SIG-M5 (cell line): ENCODE measurements at places on chromosomes 7 and 10.

DNA sequence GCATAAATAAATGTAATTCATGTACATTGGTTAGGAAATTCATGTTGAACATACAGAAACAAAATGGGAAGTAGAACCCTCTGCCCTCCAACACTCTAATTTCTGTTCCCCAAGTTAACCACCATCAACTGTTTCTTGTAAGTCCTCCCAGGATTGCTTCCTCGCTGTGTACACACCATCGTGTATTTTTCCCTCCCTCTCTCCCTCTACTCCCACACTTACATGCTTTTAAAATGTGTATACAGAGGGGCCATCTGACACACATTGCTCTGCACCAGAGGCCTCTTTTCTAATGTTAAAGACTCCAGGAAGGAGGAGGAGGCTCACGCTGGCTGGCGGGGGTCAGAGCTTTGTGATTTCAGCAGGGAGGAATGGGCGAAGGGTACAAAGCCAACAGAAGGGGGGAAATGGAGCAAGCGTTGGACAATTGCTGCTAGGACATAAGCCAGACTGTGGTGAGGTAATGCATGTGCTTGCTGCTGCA, 1.9 kb upstream of the EPHA1 start:
- DNase-seq = peak; percentile 90

DNA sequence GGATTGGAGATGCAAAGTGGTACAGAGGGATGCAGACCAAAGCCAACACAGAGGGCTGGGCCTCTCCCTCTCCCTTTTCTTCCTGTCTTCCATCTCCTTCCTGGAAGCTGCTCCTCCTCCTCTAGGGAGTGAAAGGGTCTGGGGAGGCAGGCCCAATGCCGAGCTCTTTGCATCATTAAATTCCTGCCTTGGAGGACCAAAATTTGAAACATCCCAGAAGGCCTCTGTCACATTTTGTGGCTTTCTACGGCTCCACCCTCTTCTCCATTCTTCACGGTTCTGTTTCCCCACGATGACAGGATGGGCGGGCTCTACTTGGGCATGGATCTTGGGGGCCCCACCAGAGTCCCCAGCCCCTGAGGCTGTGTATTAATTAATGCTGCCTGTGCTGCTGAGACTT, 76.4 kb downstream of the NEURL1 start:
- no peak for DNase-seq

- no peak for DNase-seq
These were observed 246.1 kb downstream of the TNS3 start for GRCh38 chr7:47335557-47336471.

- DNase-seq = no peak
These were observed 92.7 kb upstream of the AKR1E2 start for GRCh38 chr10:4733150-4733842.

GRCh38 chr7:13290975-13291374, 603.5 kb downstream of the ARL4A start:
- DNase-seq = no peak

DNA sequence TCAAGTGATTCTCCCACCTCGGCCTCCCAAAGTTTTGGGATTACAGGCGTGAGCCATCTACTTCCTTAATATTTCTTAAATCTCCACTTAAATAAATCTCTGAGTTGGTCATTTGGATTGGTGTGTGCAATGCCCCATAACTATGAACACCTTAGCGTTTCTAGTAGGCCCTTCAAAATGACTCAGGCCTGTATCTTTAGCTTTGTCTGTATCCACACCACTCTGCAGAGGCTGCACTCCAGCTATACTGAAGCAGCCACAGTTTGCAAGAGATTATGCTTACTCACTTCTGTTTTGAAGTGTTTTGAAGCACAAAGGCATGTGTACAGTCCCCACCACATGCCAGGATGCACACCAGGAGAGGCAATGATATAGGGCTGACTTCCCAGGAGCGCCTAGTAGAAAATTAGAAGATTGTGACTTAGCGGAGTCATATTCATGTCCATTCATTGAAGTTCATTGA, 2.4 kb upstream of the ST7 start:
- DNase-seq = no peak

GRCh38 chr10:73858750-73859427, 15.5 kb downstream of the CAMK2G start:
- no peak for DNase-seq

DNA sequence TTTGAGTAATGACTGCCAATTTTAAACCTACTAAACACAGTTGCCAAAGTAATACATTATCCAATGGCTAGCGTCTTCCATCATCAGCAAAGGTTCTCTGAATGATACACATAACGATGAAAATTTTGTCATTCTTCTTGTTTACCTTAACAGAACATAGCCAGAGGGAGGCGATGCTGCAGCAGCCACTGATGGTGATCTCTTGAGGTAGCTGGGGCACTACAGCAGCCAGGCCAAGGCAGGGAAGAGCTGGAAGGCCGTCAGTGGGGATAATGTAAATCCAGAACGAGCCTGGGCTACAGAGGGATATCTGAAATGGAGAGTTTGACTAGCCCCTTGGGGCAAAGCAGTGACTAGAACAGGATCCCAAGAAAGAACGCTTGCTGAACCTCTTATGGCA, 38.8 kb downstream of the PRPS1L1 start:
- DNase-seq = no peak

DNA sequence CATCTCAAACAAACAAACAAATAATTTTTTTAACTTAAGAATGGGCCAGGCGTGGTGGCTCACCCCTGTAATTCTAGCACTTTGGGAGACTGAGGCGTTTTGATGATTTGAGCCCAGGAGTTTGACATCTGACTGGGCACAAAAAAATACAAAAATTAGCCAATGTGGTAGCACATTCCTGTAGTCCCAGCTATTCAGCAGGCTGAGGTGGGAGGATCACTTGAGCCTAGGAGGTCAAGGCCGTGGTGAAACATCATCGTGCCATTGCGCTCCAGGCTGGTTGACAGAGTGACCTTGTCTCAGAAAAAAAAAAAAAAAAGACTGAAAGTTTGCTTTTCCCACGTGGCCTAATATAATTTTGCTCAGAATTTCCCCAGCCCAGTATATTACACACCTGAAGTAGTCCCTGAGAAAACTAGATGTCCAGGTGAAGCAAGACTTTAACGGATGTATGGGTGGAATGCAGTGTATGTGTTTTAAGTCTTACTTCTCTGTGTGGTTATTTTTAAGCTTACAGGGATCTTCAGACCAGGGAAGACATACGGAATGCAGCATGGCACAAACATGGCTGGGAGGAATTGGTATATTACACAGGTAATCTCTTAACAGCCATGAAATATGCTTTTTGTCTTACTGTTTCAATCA, 32.6 kb downstream of the NIPSNAP2 start:
- no peak for DNase-seq

DNA sequence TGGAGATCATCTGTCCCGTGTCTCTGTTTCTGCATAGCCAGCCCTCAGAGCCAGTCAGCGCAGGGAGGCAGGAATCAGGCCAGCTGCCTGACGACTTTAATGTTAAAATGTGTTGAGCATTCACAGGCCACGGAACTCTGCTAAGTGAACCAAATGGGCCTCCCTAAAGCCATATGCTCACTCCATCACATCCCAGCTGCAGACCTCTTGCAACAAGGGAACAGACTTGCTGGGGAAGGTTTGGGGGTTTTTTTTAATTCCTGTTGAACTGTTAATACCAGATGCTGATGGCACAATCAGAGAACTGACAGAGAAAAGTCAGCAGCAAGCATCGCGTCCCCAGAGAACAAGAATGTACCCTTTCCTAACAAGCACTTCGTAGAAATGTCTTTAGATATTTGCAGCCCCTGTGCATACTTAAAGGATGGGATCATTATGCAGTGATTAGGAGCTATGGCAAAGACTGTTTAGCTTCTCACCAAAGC, 900.4 kb upstream of the AUTS2 start:
- DNase-seq = no peak

GRCh38 chr7:143480501-143480900, 2.8 kb downstream of the TAS2R41 start:
- no peak for DNase-seq

DNA sequence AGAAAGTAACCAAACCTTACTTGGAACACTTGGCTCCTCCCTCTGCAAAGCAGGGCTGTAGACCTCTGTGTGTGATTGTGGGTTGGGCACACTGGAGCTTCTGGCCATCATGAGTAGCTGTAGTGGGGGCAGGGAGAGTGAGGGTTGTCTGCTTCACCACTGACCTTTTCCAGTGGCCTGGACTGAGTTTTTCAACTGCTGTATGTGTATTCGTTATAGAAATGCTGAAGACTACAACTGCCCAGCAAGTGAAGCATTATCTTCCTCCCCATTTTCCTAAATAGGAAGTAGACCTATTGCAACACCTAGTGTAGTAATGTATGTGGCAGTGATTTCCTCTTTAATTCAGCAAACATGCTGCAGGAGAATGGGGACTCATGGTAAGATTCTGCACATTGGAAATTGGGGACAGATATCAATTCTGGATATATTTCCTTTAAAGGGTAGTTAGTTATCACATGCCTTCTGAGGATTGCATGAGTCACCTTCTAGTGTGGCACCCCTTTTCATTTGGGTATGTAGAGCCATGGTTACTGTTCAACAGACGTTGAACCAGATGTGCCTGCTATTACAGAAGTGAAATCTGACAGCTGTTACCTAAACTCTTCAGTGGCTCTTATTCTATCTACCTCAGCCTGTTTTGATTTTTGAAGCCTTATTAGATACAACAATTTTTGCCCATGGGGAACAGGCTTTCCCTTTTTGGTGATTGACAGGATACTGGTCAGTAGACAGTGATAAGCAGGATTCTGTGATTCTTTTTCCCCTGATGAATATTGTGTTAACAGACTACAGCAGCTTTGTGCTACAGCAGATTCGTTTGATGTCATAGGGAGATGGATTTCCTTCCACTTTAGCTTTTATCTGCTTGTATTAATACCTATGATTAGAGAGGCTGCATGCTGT, 130.9 kb downstream of the SND1 start:
- no peak for DNase-seq

GRCh38 chr10:16853201-16853600, 36.0 kb upstream of the RSU1 start:
- DNase-seq = no peak

- DNase-seq = no peak
These were observed 1.0 kb downstream of the FFAR4 start for GRCh38 chr10:93567277-93568104.

DNA sequence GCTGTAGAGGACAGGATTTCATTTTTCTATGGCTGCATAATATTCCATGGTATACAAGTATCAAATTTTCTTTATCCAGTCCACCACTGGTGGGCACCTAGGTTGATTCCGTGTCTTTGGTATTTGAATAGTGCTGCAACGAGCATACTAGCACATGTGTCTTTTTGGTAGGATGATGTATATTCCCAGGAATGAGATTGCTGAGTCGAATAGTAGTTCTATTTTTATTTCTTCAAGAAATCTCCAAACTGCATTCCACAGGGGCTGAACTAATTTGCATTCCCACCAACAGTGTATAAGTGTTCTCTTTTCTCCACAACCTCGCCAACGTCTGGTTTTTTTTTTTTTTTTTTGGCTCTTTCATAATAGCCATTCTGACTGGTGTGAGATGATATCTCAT, 550.0 kb downstream of the REEP3 start:
- no peak for DNase-seq

DNA sequence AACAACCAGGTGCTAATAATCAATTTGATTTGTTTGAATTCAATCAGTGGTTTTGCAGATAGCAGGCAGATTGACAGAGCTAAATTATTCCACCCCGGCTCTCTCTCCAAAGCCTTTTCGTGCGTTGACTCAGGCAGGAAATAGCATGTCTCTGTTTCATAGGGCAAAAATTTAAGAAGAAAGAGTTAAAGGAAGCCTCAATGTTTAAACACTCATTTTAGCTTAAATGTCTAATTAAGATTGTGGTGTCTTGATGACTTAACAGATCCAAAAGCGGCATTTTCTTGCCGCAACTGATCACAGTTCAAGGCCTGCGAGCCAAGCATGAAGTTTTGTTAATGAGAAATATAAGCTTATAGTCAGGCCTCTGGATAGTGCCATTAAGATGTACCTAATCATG, 1051.1 kb upstream of the AUTS2 start:
- DNase-seq = no peak

GRCh38 chr10:63697956-63698786, 177.0 kb downstream of the REEP3 start:
- no peak for DNase-seq

GRCh38 chr10:75166623-75166972, 44.0 kb upstream of the VDAC2 start:
- no peak for DNase-seq

- DNase-seq = peak; percentile 8
These were observed 32.7 kb upstream of the NPVF start for GRCh38 chr7:25260862-25261494.

DNA sequence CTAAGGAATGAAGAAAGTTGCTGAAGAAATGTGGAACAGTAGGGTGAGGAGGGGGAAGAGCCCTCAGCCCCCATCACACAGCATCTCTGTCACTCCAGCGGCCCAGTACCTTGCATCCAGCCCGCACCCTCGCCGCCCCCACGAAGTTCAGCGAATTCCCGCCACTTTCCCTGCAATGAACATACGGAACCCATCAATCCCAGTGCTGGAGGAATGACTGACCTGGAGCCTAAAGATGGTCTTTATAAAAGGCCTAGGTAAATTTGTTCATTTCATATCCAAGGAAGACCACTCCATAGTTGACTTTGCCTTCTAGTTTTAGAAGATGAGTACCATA, 779 bp upstream of the KIF5B start:
- no peak for DNase-seq

DNA sequence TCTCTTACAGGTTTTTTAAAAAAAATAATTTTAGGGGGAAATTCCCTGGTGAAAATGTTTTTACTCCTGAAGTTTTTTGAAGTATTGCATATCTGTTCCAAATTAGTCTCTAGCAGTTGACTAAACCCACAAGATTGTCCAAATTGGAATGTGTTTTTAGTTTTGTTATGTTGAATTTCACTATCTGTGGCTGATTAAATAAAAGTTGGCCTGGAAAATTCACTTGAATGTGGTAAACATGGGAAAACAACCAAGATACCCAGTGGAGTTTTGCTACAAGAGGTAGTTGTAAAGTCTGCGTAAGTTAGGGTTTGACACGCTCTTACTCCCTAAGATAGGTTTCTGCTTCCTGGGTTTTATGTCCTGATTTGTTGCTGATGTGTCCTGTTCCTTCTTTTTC, 3.3 kb downstream of the TSGA13 start:
- DNase-seq = no peak

- no peak for DNase-seq
These were observed 169.9 kb upstream of the ADO start for GRCh38 chr10:62634576-62634975.

GRCh38 chr10:109264004-109264403, 659.3 kb downstream of the XPNPEP1 start:
- no peak for DNase-seq

- DNase-seq = no peak
These were observed 52.5 kb upstream of the NFKB2 start for GRCh38 chr10:102342958-102343357.

DNA sequence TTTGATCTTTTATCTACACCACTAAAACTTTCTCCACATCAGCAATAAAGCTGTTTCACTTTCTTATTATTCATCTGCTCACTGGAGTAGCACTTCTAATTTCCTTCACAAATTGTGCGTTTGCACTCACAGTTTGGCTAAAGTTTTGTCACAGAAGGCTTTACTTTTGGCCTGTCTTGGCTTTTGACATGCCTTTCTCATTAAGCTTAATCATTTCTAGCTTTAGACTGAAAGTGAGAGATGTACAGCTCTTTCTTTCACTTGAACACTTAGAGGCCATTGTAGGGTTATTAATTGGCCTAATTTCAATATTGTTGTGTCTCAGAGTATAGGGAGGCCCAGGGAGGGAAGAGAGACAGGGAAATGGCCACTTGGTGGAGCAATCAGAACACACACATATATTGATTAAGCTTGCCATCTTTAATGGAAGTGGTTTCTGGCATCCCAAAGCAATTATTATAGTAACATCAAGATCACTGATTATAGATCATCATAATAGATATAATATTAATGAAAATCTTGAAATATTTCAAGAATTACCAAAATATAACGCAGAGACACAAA, 512.5 kb downstream of the ETV1 start:
- no peak for DNase-seq
